ENCODE measurements at places on chromosomes 12 and 14.

- peak; percentile 67 for DNase-seq
Observed at GRCh38 chr14:67429510-67430205, 17.7 kb upstream of the PLEK2 start.

- DNase-seq = no peak
Observed at GRCh38 chr12:93741659-93742109, 64.5 kb downstream of the CRADD start.

DNA sequence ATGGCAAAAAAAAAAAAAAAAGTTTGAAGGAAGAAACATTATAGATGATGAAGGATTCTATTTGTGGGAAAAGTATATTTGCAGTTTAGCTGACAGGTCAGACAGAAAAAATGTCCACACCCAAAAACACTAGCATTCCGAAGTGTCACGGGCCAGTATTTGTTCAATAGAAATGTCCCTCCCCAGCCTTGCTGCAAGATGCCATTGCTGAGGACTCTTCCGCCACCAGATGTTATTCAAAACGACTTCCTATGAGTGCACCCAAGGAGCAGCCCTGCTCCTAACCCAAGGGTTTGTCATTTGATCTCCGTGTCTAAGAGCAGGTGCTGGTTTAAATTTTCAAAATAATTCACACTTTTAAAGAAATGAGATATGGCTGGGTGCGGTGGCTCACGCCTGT lies 163.1 kb downstream of the GCH1 start:
- DNase-seq = no peak

- DNase-seq = no peak
Observed at GRCh38 chr14:95569440-95569839, 34.6 kb downstream of the GLRX5 start.

DNA sequence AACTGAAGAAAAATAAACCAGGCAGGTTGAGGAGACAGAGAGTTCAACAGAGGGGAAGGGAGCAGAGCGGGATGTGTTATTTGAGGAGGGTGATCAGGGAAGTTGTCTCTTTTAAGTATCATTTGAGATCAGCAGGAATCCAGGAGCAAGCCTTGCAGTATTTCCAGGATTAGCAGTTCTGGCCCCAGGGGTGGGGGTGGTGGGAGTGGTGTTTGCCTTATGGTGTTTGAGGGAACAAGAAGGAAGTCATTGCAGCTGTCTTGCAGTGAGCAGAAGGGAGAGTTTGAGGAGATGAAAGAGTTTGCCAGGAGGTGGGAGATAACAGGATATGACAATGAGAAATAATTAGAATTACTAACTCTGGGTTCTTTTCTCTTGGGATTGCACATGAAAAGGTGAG lies 418.6 kb downstream of the NELL2 start:
- no peak for DNase-seq

- peak; percentile 8 for DNase-seq
Observed at GRCh38 chr14:79708426-79709388, 502.6 kb downstream of the DIO2 start.

GRCh38 chr12:11886339-11886738 lies 184.4 kb upstream of the BCL2L14 start:
- DNase-seq = no peak

- DNase-seq = no peak
Observed at GRCh38 chr14:40629144-40629543, 977.5 kb upstream of the LRFN5 start.

GRCh38 chr14:77314043-77314442 lies 6.6 kb downstream of the POMT2 start:
- DNase-seq = peak; percentile 89

DNA sequence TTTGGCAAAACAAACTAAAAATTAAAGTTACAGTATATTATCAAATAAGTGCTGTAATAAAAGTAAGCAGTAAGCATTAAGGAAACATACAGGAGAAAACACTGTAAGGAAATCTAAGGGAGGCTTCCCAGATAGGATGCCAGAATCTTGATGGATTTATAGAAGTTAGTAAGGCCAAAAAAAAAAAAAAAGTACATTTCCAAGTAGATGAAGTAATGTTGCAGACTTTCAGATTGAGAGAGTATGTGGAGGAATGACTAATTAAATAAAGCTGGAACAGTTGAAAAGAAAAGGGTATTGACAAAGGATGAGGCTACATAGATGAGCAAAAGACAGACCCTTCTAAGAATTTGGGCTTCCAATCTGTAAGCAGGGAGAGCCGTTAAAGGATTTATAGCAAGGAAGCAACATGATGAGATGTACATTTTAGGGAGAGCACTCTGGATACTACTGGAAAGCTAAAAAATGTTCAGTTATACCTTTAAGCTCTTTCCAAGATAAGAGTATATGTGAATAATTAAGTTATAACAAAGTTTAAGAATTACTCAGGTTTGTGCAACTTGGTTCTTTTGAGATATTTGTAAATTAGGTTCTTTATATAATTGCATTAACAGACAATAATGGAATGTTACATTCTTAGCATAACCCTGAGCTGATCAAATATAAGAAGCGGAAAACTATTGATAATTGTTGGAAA lies 87.5 kb upstream of the MON2 start:
- DNase-seq = peak; percentile 34

DNA sequence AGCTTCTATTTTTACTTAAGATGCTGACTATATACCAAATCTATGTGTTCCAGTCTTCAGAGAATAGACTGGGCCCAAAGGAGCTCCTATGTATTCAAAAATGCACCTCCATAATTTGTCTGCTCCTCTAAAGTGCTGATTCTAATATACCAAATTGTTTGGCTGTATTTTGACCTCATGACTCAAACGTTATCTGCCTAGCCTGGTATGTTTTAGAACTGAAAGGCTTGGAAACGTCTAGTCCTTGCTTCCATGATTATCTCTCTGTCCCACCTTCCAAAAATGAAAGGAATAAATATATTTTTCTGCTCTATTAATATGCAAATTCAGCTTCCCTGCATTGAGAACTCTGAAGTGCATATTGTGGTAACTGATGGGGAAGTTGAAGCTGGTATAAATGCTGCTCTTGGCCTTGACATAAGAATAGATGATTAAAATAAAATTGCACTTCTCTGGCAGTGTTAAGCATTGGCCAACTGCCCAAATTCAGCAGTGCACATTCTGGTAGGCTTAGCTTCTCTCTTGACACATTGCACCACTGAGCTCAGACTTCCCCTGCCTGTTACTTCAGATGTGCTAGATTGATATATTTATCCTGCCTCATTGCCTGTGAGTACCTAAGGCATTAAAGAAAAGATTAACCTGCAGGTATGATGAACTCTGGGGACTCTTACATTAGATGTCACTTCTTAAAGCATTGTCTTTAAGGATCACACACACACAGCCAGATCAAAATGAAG lies 882.3 kb downstream of the RPS29 start:
- DNase-seq = no peak

GRCh38 chr12:56990648-56991318 lies 15.6 kb downstream of the ZBTB39 start:
- DNase-seq = no peak

GRCh38 chr12:112906712-112907414 lies at the start of gene OAS1:
Gene OAS1 (plus strand): TSS chr12:112906962. CDS start chr12:112907040, 78 bp downstream.
- no peak for DNase-seq

DNA sequence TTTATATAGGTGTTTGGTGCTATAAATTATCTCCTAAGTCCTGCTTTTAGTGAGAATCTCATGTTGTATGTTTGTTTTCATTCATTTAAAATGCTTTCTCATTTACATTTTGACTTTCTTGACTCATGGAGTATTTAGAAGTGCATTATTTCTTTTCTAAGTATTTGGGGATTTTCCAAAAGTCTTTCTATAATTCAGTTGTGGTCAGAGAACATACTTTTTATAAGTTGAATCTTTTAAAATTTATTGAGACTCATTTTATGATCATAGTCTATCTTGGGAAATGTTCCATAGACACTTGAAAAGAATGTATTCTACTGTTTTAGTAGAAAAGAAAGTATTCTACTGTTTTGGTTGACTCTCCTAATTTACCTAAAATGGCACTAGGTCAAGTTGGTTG lies 168.2 kb downstream of the AKAP6 start:
- DNase-seq = peak; percentile 74

DNA sequence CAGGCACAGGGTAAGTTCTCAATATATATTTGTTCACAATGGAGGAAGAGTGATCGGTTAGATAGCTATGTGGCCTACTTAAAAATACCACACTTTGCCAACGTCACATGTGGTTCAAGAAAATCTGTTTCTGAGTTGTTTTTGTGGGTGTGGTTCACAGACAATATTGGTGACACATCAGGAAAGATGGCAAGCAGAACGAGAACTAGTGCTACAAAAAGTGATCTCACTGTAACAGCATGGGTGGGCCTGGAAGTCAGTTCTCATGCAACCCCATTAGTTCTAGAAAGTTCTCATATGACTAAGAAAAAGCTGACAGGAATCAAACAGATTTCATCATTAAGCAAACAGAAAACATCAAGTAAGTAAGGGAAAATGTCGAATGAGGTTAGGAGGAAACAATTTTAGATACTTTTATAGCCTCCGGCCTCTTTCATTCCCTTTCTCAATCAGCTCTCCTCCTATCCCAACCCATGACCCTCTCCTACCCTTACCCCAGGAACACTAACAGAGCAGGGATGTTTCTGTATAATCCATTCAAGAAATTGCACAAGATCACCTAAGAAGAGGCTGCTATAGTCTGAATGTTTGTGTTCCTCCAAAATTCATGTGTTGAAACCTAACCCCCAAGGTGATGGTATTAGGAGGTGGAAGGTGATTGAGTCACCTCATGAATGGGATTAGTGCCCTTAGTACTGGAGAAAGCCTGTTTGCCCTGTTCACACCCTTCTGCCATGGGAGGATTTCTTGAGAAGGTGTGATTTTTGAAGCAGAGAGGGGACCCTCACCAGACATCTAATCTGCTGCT lies 15.5 kb upstream of the NTN4 start:
- DNase-seq = peak; percentile 96

GRCh38 chr12:100904270-100904669 lies 109.7 kb downstream of the ANO4 start:
- no peak for DNase-seq

- peak; percentile 18 for DNase-seq
Observed at GRCh38 chr14:39175445-39176262, 600 bp downstream of the PNN start.

GRCh38 chr12:1843641-1844005 lies 23.3 kb downstream of the LRTM2 start:
- no peak for DNase-seq

GRCh38 chr14:60102389-60102788 lies 10.7 kb downstream of the PCNX4 start:
- peak; percentile 95 for DNase-seq

DNA sequence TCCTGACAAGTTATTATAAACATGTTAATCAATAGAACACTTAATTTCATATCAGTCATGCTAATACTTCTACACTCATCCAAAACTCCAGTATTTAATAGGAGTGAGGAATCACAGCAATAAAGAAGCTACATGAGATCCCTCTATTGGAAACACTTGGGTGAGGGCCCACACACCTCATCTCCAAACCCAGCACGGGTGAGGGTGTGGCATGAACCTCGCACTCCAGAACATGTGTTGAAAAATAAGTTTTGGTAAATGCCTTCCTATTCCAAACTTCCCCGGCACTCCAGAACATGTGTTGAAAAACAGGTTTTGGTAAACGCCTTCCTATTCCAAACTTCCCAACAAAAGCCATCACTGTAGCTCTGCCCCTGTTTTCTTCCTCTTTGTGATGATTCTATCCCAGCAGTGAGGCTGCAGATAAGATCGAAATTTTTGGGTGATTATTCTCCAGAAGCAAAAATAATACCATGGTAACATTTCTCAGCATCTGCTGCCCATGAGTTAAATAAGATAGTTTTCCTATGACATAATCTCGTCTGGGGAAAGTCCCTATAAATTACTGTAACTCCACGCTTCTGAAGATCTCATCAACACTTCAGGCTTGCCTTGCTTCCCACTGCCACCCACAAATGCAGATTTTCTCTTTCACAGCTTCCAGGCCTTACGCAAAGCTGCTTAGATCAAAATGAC lies 24.4 kb upstream of the PTPRB start:
- DNase-seq = peak; percentile 92

GRCh38 chr14:36666416-36667206 lies 5.0 kb downstream of the PAX9 start:
- no peak for DNase-seq

DNA sequence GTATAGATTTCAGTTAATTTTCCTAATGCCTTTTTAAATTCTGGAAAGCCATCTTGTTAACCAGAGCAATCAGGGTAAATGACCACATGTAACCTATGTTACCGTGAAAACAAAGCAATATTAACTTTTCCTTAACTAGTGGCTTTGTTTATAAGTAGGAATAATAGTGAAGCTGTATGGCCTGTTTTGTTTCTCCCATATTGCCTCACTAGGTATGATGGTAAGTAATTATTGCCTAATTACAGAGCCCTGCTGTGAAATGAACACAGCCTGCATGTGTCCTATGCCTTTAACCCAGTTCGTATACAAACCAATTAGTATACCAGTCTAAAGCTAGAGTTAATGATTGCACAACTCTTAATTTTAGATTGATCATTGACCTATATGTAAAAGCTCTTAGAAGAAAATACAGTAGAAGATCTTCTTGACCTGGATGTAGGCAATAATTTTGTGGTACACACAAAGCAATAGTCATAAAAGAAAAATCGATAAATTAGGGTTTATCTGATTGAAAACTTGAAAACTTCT lies 249.9 kb downstream of the CCDC91 start:
- DNase-seq = no peak

GRCh38 chr12:2163177-2163941 lies 110.6 kb downstream of the CACNA1C start:
- DNase-seq = peak; percentile 82

- no peak for DNase-seq
Observed at GRCh38 chr14:90093942-90094595, 32.3 kb downstream of the KCNK13 start.

Data from fibroblast of skin of right quadriceps (primary cell).